ENCODE measurements at places on chromosomes 5 and 9. TPM values are rescaled to one million over a fixed set of nuclear protein-coding genes. Genes with fewer than 3 reads are reported as not detected.

PCDHGA1 gene
- 0.65 TPM for total RNA-seq

MEIKIN gene
- total RNA-seq = not detected

C5orf63 gene
- total RNA-seq = 3.6 TPM

AGXT2 gene
- not detected for total RNA-seq

ATP10B gene
- not detected for total RNA-seq

ECSCR gene
- 359 TPM for total RNA-seq

CD72 gene
- total RNA-seq = not detected

INSYN2B gene
- total RNA-seq = 52.3 TPM

BDP1 gene
- 30.9 TPM for total RNA-seq

EDIL3 gene
- total RNA-seq = 3.5 TPM

EGFL7 gene
- 566 TPM for total RNA-seq

NR2F1 gene
- total RNA-seq = 41.5 TPM

CKMT2 gene
- not detected for total RNA-seq

BTNL3 gene
- total RNA-seq = not detected

IL13 gene
- not detected for total RNA-seq

FRRS1L gene
- not detected for total RNA-seq

BRIX1 gene
- 34.5 TPM for total RNA-seq

LTC4S gene
- total RNA-seq = 0.57 TPM

CDHR2 gene
- total RNA-seq = not detected

GADD45G gene
- not detected for total RNA-seq

SLC9A3 gene
- 2.3 TPM for total RNA-seq

PCDHGC4 gene
- total RNA-seq = 2.3 TPM

ADAMTS6 gene
- 78.4 TPM for total RNA-seq

DPYSL3 gene
- 64.7 TPM for total RNA-seq

TLN1 gene
- total RNA-seq = 296 TPM
